CD4-positive, CD25-positive, alpha-beta regulatory T cell (primary cell): ENCODE measurements at places on chromosomes 3 and 15. TPM values are rescaled to one million over a fixed set of nuclear protein-coding genes. Genes with fewer than 3 reads are reported as not detected.

ZNF770 gene
- 34.1 TPM for total RNA-seq

ULK3 gene
- 54.4 TPM for total RNA-seq

DNA sequence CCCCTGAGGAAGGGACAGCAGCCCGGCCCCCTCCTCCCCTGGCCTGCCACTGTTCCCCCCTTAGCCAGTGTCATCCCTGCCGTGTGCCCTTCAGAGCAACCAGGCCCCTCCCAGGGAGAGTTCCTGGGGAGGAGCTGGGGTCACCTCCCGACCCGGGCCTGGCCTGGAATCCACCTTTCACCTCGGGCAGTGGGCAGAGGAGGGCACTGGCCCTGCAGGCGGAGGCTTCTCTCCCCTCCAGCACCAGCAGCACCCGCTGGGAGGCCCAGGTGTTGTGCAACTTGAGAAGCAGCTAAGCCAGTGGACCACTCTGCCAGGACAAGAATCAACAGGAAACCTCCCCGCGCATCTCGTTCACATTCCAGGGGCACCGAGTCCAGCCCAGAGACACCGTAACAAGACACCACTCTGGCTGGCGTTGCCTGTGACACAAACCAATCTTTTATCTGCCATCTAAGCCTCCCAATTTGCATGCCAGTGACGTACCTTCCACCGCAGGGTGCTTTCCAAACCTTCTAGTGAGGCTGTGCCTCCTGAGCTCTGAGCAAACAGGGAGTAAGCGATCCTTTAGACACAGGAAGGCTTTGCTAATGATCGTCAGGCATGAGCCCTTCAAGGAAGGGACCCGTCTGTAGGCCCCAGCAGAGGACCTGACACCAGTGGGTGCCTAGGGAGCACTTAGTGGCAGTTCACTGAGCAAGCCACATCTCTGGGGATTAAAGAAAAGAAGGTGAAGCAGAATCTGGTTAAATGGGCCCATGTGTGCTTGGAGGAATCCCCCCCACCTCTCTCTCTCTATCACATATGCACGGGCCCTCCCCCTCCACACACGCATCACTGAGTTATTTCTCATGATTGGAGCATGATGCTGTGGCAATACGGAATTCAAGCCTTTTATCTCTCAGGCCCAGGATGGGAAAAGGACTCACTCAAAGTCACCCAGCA lies 98.9 kb upstream of the TLE3 start:
- no peaks in the 10 kb centered on the region for H3K27me3 ChIP-seq
- DNase-seq = peak; percentile 66
- H3K4me1 ChIP-seq = peaks cover 11% of the 10 kb centered on the region
- H3K36me3 ChIP-seq = no peaks in the 10 kb centered on the region
- no peak overlapping the region for H3K27ac ChIP-seq

GRCh38 chr3:171614318-171614921 lies 154.2 kb upstream of the TNIK start:
- no peak for DNase-seq
- no peaks in the 10 kb centered on the region for H3K4me1 ChIP-seq
- no peak overlapping the region for H3K4me3 ChIP-seq
- no peak overlapping the region for H3K27ac ChIP-seq

- H3K4me1 ChIP-seq = no peaks in the 10 kb centered on the region
- no peak overlapping the region for H3K27ac ChIP-seq
- H3K27me3 ChIP-seq = no peaks in the 10 kb centered on the region
- H3K36me3 ChIP-seq = no peaks in the 10 kb centered on the region
- no peak overlapping the region for H3K4me3 ChIP-seq
Observed at GRCh38 chr15:66195621-66196230, 57.8 kb downstream of the MEGF11 start.

DNA sequence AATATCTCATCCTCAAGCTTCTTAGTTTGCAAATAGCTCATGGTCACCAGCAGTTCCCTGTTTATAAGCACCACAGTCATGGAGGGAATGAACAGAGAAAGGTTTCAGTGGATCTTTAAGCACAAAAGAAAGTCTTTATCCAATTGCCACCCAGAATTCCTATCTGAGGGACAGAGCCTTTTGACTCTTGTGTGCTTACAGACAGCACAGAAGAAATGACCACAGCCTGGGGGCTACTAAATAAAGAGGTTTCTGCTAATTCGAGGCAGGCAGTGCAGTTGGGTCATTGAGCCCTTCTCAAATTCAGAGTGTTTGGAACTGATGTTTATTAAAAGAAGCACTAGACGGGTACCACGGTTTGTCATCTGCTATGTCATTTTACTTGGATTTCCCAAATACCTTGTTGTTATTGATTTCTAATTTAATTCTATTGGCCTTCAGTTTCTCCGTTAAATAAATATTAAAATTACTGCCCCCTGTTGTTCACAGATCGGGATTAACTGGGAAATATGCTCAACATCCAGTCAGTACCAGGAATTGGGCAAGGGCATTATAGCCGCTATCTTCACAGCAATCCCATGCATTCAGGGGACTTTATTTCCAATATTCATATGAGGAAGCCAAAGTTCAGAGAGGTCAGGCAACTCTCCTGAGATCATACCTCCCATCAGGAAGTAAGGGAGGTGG lies 3.6 kb downstream of the PRICKLE2 start:
- H3K27ac ChIP-seq = no peak overlapping the region
- H3K4me3 ChIP-seq = no peak overlapping the region
- DNase-seq = no peak

CLPX gene
- 39.8 TPM for total RNA-seq

ZPLD1 gene
- total RNA-seq = not detected

DNA sequence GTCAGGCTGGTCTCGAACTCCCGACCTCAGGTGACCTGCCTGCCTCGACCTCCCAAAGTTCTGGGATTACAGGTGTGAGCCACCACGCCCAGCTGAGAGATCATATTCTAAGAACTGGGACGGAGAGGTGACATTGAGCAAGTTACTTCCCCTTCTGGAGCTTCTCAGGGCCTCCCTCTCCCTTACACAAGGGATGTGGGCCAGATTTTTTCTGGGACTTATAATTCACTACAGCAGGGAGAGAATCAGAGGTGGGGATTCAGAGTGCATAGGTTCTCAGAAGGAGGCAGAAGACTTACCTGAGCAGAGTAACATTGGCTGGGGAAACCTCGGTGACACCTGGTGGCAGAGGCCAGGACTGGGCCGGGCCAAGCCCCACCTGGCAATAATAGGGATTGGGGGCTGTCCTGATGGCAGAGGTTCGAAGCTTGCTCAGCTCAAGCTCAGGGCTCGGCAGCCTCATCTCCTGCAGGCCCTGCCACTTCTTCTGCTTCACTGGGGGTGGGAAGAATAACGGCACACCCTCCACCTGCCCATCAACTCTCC lies 6.8 kb downstream of the LTK start:
- H3K4me3 ChIP-seq = no peak overlapping the region
- DNase-seq = no peak
- H3K36me3 ChIP-seq = no peaks in the 10 kb centered on the region
- H3K27me3 ChIP-seq = peaks cover 5% of the 10 kb centered on the region
- peaks cover 19% of the 10 kb centered on the region for H3K4me1 ChIP-seq

PLSCR5 gene
- total RNA-seq = not detected

DNA sequence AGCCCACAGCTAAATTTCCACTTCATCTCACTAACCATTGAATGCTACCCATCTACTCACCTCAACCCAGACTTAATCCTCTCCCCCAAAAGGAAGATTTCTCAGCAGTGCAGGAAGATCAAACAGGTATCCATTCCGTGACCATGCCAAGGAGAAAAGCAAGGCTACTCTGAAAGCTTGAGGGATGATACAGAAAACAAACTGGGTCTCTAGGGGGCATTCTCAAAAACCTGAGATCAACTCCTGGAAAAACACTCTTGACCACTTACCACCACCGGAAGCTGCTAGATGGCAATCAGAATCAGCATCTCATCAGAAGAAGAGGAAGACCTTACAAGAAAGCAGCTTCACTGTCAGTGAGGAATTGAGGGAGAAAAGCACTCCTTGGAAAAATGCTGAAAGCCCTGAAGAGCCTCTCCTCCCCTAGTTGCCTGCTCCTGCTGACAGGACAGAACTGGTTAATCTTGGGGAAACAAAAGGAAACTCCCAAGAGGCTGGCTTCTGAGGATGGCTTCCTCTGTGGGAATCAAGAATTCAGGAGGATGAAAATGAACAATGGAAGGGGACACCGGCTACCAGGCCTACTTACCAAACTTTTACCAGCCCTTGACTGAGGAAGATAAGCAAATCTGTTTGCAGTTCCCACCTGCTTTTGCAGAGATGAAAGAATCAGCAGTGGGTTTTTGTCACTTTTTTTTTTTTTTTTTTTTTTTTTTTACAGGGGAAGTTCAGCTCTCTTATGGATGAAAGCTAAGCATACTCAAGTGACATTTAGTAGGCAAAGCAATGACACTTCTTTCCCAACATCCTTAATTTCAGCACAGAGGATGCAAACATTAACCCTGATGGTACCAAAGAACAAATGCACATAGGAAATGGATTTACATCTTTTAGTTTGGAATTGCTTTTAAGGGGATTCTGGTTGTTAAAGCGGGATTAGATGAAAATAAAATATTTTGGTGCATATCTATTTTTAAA lies at the start of gene ATP8B4:
ATP8B4 (minus strand) TSS at position 171 of the 978 bp plus-strand sequence. CDS start 12,267 bp downstream, outside the sequence.
- H3K27ac ChIP-seq = no peak within 1 kb of the TSS
- peaks cover 5% of the 10 kb centered on the region for H3K27me3 ChIP-seq
- no peak within 1 kb of the TSS for H3K4me3 ChIP-seq
- no peaks in the 10 kb centered on the region for H3K36me3 ChIP-seq
- no peak for DNase-seq
- no peaks in the 10 kb centered on the region for H3K4me1 ChIP-seq

DNA sequence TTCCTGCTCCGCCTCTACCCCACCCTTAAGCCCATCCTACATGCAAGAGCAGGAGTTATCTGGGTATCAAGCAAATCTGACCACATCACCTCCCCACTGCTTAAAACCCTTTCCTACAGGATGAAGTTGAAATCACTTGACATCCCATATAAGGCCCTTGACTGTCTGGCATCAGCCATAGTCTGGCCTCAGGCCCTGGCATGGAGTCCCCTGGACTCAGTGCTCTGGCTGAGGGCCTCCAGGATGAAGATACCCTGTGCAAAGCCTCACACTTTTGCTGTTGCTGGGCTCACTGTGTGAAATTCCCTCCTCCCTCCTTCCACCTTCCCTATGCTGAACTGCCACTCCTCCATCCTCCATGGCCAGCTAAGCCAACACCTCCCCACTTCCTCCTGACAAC lies 65.2 kb upstream of the GLCE start:
- no peak overlapping the region for H3K4me3 ChIP-seq
- no peaks in the 10 kb centered on the region for H3K36me3 ChIP-seq
- no peaks in the 10 kb centered on the region for H3K4me1 ChIP-seq

SLC22A13 gene
- 0.76 TPM for total RNA-seq

RBPMS2 gene
- 0.37 TPM for total RNA-seq

NAA80 gene
- total RNA-seq = 31.9 TPM

DNA sequence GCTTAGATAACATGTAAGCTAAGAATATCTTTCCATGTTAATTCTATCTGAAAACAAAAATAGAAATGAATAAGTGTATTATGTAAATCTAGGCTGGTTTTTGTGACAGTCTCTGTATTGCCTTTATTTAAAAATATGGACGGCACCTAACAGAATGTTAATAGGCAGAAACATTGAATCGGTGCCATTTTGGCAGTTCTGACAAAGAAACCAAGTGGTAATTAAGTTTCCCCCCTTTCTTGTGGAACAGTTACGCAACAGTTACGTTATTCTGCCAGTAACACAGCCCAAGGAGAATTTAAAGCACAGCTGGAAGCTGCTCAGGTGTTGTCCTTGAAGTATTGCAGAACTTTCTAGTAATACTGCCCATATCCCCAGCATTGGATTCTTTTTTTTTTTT lies 21.5 kb downstream of the LARS2 start:
- no peak overlapping the region for H3K27ac ChIP-seq
- H3K27me3 ChIP-seq = no peaks in the 10 kb centered on the region
- H3K4me3 ChIP-seq = no peak overlapping the region
- no peaks in the 10 kb centered on the region for H3K4me1 ChIP-seq

DNA sequence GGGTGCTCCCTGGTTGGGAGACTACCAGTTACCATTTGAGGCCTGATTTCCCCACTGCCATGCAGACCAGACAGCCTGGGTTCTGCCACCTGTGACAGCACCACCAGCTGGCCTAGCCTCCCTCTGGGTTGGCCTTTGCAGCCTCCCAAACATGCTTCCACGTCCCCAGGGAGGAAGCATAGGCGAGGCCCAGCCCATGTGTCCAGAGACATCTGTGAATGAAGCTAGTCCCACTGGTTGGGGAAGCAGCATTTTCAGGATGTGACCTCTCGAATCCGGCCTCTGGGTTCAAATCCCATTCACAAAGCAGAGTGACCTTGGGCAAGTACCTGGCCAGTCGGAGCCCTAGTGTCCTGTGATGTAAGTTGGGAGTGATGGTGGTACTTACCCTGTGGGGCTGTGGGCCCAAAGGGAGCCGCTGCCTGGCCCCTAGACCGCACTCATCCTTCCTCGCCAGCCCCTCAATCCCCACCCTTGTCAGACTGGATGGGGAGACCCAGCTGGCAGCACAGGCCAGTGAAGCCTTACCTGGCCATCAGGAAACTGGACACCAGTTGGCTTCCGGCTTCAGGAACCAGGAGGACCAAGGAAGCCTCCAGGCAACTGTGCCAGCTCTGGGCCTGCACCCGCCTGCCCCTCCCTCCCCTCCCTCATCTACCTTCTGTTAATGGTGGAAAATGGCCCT lies 6.0 kb downstream of the KLF15 start:
- H3K4me1 ChIP-seq = peaks cover 3% of the 10 kb centered on the region
- no peak for DNase-seq
- no peak overlapping the region for H3K27ac ChIP-seq
- H3K27me3 ChIP-seq = peaks cover 3% of the 10 kb centered on the region
- no peak overlapping the region for H3K4me3 ChIP-seq

LMAN1L gene
- not detected for total RNA-seq

TTLL13 gene
- total RNA-seq = 0.25 TPM

DNA sequence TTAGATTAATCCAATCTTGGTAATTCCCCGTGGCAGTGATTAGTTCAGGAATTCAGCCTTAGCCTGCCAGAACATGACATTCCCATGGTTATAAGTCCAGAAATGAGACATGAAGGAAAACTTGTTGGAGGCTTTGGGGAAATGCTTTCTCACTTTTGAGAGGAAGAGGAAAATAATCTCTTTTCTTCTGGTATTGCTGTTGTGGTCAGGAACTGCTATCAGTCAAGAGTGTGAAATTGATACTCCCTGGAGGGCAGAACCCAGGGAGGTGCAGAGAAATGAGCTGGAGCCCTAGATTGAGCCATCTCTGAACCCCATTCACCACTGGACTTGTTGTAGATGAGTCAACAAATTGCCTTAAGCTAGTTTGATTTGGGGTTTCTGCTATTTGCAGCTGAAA lies 38.6 kb upstream of the APH1B start:
- H3K36me3 ChIP-seq = peaks cover 16% of the 10 kb centered on the region
- H3K27me3 ChIP-seq = no peaks in the 10 kb centered on the region
- no peak for DNase-seq
- peak overlapping the region; percentile 1 for H3K4me3 ChIP-seq
- peaks cover 22% of the 10 kb centered on the region for H3K4me1 ChIP-seq
- no peak overlapping the region for H3K27ac ChIP-seq
